Karpas-422 (cell line): ENCODE measurements at places on chromosomes 1 and 21.

GRCh38 chr21:43812957-43813655, 23.7 kb downstream of the RRP1 start:
- no peaks in the 10 kb centered on the region for H3K27me3 ChIP-seq
- H3K4me3 ChIP-seq: no peak overlapping the region
- H3K4me1 ChIP-seq: peaks cover 50% of the 10 kb centered on the region
- DNase-seq: peak; percentile 32
- no peak overlapping the region for H3K27ac ChIP-seq

DNA sequence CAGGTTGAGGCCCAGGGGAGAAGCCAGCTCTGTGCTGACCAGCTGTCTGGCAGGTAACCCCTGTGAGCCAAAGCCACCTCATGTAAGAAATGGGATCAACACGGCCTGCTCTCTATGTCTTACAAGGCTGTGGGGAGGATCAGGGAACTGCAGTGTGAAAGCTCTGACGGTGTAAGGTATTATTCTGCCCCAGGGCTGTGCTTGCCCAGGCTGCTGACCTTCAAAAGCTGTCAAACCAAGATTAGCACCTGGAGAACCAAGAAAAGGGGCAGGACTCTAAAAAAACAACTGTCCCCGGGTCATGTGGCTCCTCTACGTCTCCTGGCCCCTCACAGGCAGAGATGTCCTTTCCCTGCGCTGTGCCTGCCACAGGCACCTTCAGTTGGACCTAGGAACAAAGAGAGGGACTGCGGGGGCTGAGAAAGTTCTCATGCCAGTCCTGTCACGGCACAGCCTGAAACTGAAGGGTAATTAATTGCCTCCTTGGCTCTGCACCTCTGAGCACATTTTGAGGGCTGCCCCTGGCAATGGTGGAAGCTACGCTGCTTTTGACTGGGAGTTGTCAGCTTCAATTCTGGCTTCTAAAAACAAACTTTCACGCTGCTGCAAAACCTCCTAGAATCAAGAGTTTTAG, 77.6 kb downstream of the PGBD5 start:
- H3K27ac ChIP-seq: no peak overlapping the region
- no peaks in the 10 kb centered on the region for H3K27me3 ChIP-seq
- no peak overlapping the region for H3K4me3 ChIP-seq
- no peaks in the 10 kb centered on the region for H3K36me3 ChIP-seq

GRCh38 chr1:81702079-81702715, 98.5 kb upstream of the ADGRL2 start:
- DNase-seq: no peak
- H3K4me3 ChIP-seq: no peak overlapping the region
- H3K36me3 ChIP-seq: no peaks in the 10 kb centered on the region
- no peak overlapping the region for H3K27ac ChIP-seq

- H3K4me3 ChIP-seq: no peak overlapping the region
- H3K27me3 ChIP-seq: no peaks in the 10 kb centered on the region
- no peaks in the 10 kb centered on the region for H3K4me1 ChIP-seq
Observed at GRCh38 chr1:8251635-8252034, 66.3 kb upstream of the SLC45A1 start.

DNA sequence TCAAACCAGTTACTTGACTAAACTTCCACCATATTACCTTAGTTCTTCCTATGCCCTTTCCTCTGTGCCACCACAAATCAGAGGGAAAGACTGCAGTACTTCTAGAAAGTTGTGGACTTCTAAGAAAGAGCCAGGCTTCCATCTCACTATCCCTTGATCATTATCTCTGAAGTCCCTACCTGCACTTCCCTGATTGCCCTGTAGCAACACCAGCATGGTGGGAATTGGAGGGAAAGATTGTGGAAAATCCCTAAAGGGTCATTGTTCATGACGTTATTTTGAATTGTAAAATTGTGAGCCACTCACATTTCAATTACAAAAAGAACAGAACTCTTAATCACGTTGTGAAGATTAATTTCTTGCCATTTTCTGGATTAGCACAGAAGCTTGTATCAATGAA, 23.4 kb upstream of the KIAA1614 start:
- H3K4me3 ChIP-seq: no peak overlapping the region
- H3K27me3 ChIP-seq: no peaks in the 10 kb centered on the region
- no peak overlapping the region for H3K27ac ChIP-seq

DNA sequence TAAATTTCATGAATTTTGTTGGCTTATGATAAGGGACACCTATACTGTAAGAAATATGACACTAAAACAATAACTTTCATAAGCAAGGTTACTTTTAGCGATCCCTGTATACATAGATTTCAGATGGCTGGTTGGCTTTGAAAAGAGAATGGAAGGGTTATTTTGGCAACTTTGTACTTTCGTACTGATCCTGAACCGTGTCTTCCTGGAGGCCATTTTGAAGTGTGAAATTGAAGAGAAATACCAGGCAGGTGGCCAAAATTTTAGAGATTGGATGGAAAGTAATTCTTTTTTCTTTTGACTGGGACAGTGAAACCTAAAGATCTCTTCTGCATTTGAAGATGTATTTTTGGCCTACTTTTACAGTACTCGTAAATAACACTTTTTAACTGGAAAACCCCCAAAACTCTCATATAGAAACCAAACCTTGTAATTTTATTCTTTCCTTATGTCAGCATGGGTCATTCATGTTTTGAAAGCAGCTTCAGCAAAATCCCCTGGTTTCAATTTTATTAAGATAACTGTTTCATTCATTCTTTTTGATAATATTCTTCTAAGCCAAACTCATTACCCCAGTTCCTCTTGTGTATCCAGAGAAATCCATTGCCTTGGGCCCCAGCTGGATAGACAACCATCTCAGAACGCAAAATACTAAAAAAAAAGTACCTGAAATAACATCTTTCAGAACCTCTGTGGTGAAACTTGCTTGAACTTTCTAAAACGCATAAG, 38.4 kb upstream of the ZNF281 start:
- no peak for DNase-seq
- peaks cover 3% of the 10 kb centered on the region for H3K4me1 ChIP-seq
- H3K27me3 ChIP-seq: no peaks in the 10 kb centered on the region
- H3K4me3 ChIP-seq: no peak overlapping the region
- H3K36me3 ChIP-seq: no peaks in the 10 kb centered on the region

DNA sequence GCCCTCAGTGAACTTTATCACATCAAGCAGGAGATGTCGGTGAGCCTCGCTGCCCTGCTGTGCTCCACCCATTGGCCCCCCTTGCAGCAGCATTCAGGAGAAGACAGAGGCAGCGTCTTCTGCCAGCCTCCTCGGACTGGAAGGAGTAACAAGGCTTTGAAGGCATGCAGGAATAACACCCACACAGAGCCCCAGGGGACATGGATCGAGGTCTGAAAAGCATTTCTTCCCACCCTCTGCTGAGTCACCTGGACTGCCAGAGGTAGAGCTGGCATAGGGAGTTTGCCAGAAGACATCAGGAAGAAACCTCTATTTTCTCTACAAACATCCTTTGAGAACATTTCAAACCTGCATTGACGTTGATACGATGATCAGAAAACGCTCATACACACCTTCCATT, 42.9 kb downstream of the COL18A1 start:
- no peaks in the 10 kb centered on the region for H3K27me3 ChIP-seq
- H3K36me3 ChIP-seq: no peaks in the 10 kb centered on the region

DNA sequence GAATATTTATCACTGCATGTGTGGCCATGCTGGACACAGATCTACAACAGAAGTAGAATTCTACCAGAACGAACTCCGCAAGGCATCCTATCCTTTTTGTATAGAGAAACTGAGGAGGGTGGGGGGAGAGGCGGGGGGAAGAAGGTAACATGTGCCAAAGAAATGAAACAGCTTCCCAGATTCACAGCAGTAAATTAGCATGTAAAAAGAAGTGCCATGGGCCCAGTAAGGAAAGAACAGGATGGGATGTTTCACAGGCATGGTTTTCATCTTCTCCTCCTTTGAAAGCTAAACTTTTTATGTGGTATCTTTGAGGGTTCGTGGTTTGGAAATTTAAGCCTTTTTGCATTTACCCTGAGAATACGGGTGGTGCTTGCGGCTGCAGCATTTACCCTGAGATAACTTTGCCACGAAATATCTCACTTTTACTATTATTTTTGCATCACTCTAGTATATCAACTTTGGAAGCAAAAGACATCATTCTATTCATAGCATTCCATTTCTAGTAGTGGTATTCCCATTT, 168.9 kb downstream of the TPR start:
- no peak overlapping the region for H3K4me3 ChIP-seq
- H3K27ac ChIP-seq: no peak overlapping the region

GRCh38 chr1:162985816-162986435, 83.2 kb upstream of the RGS4 start:
- no peaks in the 10 kb centered on the region for H3K36me3 ChIP-seq
- no peak for DNase-seq
- peaks cover 5% of the 10 kb centered on the region for H3K4me1 ChIP-seq
- H3K27me3 ChIP-seq: no peaks in the 10 kb centered on the region

DNA sequence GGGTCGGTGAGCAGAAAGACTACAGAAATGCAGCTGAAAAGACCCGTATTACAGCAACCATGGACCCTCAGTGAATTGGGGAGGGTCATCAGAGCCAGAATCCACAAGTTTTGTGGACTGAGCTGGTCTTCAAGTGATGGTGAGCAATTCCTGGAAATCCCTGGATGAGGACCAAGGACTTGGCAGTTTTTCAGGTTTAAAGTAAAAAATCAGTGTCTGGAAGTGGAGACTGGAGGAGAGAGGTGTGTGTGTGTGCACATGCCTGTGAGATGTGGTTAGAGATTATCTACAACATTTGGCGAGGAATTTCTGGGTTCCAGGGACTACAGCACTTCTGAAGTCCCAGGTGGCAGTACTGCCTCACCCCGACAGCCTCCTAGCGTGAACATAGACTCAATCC, 56.4 kb downstream of the KIRREL1 start:
- no peak overlapping the region for H3K4me3 ChIP-seq
- no peaks in the 10 kb centered on the region for H3K4me1 ChIP-seq
- no peaks in the 10 kb centered on the region; the same call in 1 of the 2 replicates for H3K27me3 ChIP-seq
- no peak overlapping the region for H3K27ac ChIP-seq
- no peaks in the 10 kb centered on the region for H3K36me3 ChIP-seq

GRCh38 chr1:150280138-150280707, 2.1 kb upstream of the CIART start:
- H3K4me3 ChIP-seq: no peak overlapping the region
- no peak overlapping the region for H3K27ac ChIP-seq
- H3K36me3 ChIP-seq: no peaks in the 10 kb centered on the region
- H3K27me3 ChIP-seq: no peaks in the 10 kb centered on the region
- DNase-seq: no peak
- peaks cover 8% of the 10 kb centered on the region; the same call in 1 of the 2 replicates for H3K4me1 ChIP-seq

DNA sequence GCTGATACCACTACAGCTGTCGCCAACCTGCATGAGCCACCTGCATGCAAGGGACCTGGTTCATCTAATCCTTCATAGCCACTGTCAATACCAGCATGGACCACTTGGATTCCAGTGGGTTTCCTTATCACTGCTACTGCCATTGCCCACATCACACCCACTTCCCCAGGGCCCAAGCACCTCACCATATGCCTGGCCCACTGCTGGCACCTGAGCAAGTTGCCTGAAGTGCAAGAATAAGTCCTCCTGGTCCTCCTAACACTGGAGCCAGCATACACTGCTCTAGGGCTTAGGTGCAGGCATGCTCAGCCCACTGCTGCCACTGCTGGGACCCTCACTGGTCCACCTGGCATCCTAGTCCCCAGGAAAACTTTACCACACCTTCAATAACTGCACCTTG, 1136.8 kb upstream of the ADGRL4 start:
- no peak overlapping the region for H3K4me3 ChIP-seq
- no peaks in the 10 kb centered on the region for H3K4me1 ChIP-seq
- no peak for DNase-seq
- no peaks in the 10 kb centered on the region for H3K36me3 ChIP-seq

GRCh38 chr21:35020902-35021301, 28.2 kb downstream of the RUNX1 start:
- peaks cover 33% of the 10 kb centered on the region for H3K4me1 ChIP-seq
- no peaks in the 10 kb centered on the region for H3K36me3 ChIP-seq
- H3K27ac ChIP-seq: peak overlapping the region; percentile 48
- no peak for DNase-seq

DNA sequence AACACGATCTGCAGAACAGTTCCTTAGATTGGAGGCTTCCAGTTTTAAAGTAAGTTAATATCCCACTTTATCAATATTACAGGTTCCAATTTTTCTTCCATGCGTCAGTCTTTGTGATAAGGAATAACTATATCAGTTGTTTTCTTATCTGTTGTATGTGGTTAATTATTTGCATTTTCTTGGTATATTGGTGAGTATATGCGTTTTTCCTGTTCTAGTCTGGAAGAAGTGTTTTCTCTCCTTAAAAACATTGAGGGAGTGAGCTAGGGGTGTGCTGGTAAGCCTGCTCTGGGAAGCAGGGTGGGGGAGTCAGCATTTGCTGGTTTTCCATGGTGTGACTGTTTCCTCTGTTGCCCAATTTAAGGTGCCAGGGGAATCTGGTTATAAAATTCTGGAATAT, 50.2 kb upstream of the KIF1B start:
- no peaks in the 10 kb centered on the region for H3K27me3 ChIP-seq
- peaks cover 3% of the 10 kb centered on the region; the same call in 1 of the 2 replicates for H3K36me3 ChIP-seq
- H3K4me1 ChIP-seq: no peaks in the 10 kb centered on the region
- no peak overlapping the region for H3K4me3 ChIP-seq

GRCh38 chr1:186152620-186153239, 222.3 kb downstream of the TPR start:
- no peaks in the 10 kb centered on the region for H3K27me3 ChIP-seq
- H3K4me1 ChIP-seq: no peaks in the 10 kb centered on the region
- no peak overlapping the region for H3K27ac ChIP-seq
- no peak overlapping the region for H3K4me3 ChIP-seq
- H3K36me3 ChIP-seq: no peaks in the 10 kb centered on the region

DNA sequence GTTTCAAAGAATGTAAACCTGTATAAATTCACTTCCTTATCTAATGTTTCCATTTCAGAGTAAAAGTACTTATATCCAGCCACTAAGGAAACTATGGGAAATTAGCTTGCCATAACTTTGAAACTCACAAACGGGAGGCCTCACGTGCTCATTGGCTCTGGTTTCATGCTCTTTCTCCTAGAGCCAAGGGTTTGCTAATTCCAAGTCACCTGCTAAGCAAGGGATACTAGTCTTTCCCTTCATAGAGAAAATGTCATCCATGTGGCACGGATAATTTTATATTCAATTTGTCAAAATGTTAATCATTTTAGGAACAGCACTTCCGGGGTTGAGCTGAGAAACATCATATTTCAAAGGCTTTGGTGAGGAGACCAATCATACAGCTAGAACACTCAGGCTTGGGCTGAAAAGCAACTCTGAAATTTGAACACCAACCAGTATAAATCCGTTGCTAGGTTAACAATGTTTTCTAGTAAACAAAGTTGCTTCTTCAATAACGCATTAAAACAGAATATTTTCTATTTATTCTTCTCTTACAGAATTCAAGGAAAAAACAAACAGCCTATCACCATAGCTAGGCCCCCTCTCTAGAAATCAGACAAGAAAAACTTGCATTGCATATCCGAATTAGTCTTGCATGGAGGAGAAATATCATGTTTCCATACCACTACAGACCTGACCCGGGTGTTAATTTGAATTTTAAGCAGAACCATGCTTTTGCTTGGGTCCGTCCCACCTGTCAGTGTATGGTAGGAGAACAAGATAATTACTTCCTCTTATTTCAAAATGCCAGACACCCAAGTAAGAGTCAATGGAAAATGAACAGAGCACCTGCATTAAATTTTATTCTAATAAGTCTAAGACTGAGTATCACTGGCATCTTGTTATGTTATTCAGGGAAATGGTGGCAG, 196.1 kb upstream of the ESRRG start:
- peaks cover 91% of the 10 kb centered on the region for H3K4me1 ChIP-seq
- H3K4me3 ChIP-seq: peak overlapping the region; percentile 6; the same call in 1 of the 2 replicates
- no peaks in the 10 kb centered on the region for H3K27me3 ChIP-seq
- H3K27ac ChIP-seq: peak overlapping the region; percentile 91

GRCh38 chr1:100404821-100405220, 52.5 kb downstream of the CDC14A start:
- H3K27me3 ChIP-seq: no peaks in the 10 kb centered on the region
- no peaks in the 10 kb centered on the region for H3K36me3 ChIP-seq
- no peak overlapping the region for H3K4me3 ChIP-seq
- peaks cover 10% of the 10 kb centered on the region for H3K4me1 ChIP-seq
